ENCODE measurements at places on chromosomes 2 and 18.
A peak's percentile ranks its signal among the peaks of the same experiment; 100 is the strongest.

GRCh38 chr2:134280231-134280630 is 26.4 kb downstream of the MGAT5 start:
- no peak for DNase-seq

GRCh38 chr2:212682937-212683336 is 144.3 kb upstream of the ERBB4 start:
- DNase-seq, result no peak

DNA sequence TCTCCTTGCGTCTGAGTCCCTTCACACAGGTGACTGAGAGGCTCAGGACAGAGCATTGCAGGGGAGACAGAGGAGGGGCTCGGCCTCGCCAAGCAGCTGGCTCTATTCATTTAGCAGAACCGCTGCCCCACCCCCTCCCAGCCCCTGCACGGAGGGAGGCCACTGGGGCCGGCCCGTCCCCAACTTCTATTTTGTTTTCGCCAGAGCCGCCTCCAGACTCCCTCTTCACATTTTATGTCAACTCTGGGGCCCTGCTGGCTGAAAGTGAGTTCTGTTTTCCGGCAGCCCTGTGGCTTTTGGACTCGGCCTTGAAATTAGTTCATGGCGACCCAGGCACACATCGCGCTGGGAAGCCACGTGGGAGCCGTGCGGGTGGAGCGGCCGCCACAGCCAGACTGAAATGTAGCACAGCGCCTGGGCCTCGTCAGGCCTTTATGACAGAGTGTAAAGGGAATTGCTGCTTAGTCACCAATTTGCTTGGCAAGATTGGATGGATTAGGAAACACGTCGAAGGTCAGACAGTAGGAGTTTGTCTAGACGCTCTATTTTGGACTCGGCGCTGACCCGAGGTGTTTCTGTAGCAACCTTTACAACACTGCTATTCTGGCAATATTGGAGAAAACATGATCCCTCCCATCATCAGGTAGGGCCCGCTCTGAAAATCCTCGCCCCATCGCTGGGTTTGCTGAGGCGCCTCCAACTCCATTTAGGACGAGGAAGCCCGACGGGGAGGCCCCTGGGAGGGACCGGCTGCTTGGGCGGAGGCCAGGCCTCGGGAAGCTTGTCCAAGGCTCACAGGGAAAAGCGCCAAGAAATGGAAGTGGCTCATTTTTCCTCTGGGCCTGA is 90.7 kb upstream of the CTDP1 start:
- DNase-seq, result no peak

DNA sequence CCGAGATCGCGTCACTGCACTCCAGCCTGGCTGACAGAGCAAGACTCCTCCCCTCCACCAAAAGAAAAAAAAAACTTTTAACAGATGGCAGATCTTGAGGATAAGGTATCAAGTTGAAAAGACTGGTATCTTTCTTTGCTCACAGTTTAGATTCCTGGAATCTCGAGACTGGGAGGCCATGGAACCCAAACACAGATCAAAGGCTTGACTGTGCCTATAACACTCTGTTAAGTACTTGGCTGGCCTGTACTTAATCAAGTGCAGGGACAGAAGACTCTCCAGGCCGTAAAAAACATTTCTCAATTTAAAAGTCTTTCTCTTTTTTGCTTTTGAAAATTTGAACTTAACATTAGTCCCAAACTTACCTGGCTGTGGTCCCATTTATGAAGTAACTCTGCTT is 107.1 kb upstream of the ZNF516 start:
- no peak for DNase-seq

DNA sequence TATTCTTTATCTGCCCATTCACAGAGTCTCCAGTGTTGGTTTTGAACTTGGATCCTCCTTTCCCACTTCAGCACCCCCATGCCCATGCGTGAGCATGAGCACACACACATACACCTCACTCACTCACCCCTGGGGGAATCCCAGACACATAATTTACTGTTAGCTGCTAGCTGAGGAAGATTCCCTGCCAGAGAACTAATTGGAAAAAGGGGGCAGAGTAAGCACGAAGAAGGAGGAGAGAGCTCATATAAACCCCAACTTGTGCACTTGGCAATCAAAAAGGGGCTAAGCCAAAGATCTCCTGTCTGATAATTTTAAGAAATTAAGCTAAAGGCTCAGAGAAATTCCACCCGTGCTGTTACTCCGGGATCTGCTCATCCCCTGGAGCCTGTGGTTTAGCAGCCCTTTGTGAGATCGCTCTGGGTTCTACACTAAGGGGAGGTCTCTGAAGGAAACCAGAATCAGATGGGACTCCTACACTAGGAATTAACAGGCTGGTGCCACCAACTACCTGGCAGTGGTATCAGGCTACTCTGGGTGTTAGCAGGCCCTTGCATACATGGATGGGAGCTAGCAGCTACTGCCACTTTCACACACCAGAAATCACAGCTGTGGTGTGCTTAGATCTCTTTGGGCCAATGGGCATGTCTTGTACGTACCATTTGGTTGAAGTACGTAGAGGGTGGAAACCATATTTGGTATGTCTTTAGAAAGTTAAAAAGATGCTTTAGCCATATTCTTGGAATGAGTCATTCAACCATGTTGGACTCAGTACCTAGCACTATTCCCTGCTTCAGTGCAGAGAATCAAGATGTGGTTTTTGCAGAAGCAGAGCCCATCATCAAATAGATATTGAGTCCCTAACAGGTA is 95.6 kb upstream of the SLC14A2 start:
- no peak for DNase-seq

DNA sequence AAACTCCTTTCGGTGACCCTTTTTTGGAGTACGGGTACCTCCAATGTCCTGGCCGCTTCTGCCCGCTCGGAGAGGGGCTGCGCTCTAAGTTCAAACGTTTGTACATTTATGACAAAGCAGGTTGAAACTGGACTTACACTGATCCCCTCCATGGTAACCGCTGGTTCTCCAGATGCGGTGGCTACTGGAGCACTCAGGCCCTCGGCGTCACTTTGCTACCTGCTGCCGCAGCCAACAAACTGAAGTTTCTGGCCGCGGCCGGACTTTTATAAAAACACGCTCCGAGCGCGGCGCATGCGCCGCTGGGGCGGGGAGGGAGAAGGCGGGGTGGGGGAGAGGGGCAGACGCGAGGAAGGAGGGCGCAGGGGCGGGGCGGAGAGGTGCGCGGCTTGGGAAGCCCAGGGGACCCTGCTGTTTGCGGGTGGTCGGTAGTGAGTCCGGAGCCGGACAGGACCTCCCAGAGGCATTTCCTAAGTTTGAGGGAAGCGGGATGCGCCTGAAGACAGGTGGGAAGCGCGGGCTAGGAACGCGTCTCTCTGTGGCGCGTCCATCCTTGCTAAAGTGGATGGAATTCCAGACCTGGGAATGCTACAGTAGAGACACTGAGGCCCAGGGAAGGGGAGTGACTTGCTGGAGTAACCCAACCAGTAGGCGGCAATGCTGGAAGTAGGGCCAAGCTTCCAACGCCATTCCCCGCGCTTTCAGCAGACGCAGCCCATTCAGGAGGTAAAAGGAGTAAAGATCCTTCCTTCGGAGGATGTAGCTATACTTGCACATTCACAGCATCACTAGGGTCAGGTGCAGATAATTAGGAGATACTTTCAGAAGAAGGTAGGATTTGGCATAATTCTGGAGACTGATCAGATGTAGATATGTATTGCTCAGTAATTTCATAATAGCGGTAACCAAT is at the start of gene CXCR4:
Gene CXCR4 (minus strand): TSS at position 241 of the 910 bp plus-strand sequence. CDS start 89 bp downstream, at position 152.
- peak; percentile 9 for DNase-seq

DNA sequence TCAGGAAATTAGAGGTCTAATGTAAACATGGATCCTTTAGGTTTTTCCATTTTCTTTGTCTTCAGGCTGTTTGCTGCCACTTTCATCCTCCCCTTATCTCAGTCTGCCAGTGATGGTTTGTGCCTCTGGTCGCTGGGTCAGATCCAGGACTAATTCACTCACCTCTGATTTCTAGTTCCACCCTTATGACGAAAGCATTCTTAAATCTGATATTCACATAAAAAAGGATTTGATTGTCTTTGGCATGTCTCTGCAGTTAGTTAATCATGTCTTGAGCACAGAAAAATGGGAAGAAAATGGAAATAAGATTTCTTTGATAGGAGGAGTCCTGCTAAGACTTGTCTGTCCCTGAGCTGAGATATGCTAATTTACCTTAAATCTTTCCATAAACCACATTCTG is 4.6 kb downstream of the IL1RL1 start:
- DNase-seq, result no peak

GRCh38 chr2:45721150-45721549 is 69.7 kb downstream of the PRKCE start:
- no peak for DNase-seq

GRCh38 chr2:240972636-240973521 is 25.5 kb upstream of the SNED1 start:
- DNase-seq, result no peak

- DNase-seq, result no peak
These were observed 99.6 kb downstream of the TMEM247 start for GRCh38 chr2:46578961-46579360.

- DNase-seq, result no peak
These were observed 447 bp upstream of the MRPL19 start for GRCh38 chr2:75646090-75646582.

GRCh38 chr2:23219666-23220065 is 165.3 kb upstream of the KLHL29 start:
- DNase-seq, result no peak

DNA sequence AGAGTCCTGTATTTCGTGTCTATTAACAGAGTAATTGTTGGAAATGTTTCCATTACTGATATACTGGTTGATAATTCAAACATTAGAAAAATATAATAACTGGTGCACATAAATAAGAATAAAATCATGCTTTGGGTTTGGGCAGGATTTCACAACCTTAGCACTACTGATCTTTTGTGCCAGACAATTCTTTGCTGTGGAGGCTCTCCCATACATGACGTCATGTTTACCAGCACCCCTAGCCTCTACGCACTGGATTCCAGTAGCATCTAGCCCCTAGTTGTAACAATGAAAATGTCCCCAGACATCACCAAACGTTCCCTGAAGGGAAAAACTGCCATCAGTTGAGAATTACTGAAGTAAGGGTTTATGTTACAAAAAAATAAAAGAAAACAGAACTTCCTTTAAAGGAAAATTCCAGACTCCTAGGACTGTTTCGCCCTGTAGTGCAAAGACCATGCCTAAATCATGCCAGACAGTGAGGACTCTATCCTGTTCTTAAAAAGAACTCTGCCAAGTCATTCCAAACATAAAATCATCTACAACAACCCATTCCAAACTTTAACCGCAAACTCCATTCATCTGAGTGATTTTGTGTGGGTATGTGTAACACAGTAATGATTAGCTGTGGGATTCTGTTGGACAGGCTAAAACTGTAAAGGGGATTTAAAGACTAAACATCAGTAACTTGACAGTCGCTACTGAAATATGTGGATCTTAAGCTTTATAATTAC is 313.4 kb upstream of the CCDC68 start:
- no peak for DNase-seq

- peak; percentile 25 for DNase-seq
These were observed 72.3 kb downstream of the IL1R2 start for GRCh38 chr2:102063941-102064678.

- DNase-seq, result no peak
These were observed 147.2 kb upstream of the NFATC1 start for GRCh38 chr18:79248495-79249060.

- peak; percentile 49 for DNase-seq
These were observed 36.8 kb downstream of the MOGAT1 start for GRCh38 chr2:222708274-222708710.

DNA sequence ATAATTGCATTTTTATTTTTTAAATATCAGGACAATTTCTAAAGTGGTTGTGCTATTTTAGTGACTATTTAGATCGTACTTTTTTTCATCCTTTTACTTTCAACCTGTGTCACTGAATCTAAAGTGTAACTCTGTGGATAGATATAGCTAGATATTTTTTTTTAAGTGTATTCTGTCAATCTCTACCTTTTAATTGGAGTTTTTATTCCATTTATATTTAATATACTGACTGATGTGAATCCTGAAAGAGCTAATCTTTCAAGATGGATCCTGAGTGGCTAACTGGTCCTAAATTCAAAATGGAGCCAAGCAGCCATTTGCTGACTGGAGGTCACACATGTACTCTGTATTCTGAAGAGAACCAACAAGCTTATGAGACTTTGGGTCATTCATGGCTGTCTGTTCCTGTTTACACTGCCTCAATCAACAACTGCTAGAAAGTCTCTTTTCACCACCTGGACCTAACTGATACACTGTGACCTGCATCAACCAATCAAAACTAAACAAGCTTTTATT is 4.6 kb upstream of the PSMD14 start:
- no peak for DNase-seq

DNA sequence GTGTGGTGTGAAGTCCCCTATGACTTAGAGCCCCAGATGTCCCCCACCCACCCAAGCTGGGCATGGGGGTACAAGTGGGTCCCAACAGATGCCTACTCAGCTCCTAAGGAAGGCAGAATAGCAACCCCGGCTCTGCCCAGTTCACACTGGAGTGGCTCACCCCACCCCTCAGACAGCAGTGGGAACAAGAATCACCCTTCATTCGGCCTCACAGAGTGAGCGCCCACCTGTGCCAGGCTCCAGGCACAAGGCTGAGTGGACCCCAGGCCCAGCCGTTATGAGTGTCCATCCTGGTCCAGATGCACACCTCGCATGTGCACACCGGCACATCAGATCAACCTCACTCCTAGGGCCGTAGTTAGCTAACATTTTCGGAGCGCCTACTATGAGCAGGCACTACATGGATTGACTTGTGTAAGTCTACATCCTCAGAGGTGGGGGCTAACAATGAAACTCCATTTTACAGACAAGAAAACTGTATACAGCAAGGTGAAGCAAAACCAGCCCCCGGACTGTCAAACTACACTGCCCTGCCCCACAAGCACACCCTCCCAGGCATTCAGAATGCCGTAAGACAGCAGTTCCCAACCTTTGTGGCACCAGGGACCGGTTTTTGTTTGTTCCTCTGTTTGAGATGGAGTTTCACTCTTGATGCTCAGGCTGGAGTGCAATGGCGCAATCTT is 2.8 kb upstream of the ASTL start:
- no peak for DNase-seq

GRCh38 chr2:182445391-182445965 is 18.6 kb upstream of the PDE1A start:
- no peak for DNase-seq

- no peak for DNase-seq
These were observed 9.2 kb downstream of the CHST9 start for GRCh38 chr18:27175914-27176313.

GRCh38 chr2:70340075-70340474 is 38.2 kb upstream of the FAM136A start:
- no peak for DNase-seq

- no peak for DNase-seq
These were observed 99.0 kb upstream of the MCFD2 start for GRCh38 chr2:47014564-47015051.

- no peak for DNase-seq
These were observed 112.8 kb downstream of the ZNF516 start for GRCh38 chr18:76382275-76382674.

DNA sequence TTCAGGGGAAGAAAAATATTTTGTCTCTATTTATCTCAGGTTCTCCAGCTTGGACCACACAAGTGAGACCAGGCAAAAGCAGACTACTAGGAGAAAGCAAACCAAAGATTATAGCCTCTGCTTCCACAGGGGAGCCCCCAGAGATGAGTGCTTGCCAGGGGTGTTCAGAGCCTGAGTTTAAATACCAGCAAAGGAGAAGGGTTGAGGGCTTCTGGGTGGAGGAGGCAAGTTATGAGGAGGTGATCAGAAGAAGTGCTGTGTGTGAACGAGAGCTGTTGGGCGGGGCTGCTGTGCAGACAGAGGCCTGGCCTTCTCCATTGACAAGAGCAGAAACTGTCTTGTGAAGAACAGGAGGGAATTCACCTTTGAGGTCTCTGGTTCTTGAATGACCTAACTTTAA is 32.8 kb upstream of the PXDN start:
- DNase-seq, result no peak
